ENCODE measurements at places on chromosomes 7 and 10.

- DNase-seq = no peak
Measured at GRCh38 chr7:2687338-2687869, 598 bp upstream of the AMZ1 start.

DNA sequence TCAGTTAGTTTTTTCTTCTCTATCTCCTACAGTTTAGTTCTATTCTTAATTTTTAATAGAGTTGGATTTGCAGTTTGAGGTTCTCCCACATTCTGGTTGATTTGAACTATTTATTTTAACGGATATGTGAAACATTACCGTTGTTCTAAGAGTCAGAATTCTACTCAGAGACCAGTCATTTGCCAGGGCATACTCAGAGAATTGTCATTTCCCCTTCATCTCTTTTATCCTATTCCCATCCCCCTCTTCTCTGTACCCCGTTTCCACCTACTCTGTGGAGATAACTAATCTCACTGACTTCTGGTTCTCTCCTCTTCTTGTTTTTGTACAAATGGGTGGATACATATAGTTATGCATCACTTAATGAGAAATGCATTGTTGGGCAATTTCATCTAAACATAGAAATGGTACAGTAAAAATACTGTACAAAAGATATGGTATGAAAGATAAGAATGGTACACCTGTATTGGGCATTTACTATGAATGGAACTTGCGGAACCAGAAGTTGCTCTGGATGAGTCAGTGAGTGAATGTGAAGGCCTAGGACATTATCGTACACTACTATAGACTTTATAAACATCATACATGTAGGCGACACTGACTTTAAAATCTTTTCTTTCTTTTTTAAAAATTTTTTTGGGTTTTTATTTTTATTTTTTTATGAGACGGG is 53.1 kb downstream of the INPP5F start:
- no peak for DNase-seq

DNA sequence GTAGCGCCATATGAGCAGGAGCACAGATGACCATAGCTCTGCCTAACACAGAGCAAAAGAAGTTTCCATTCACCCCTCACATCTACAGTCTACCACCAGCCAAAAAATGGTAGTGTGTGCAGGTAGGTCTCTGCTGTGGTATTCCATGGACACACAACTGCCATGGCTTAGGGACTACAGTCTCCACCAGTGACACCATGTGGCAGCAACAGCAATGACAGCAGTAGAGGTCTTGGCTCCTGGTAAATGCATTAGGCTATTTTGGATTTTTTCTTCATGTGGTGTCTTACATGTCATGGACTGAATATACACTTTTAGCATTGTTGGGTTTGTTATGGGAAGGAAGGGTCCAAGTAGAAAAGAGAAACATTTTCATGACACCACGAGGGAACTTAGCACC is 70.1 kb upstream of the CABCOCO1 start:
- DNase-seq = peak; percentile 73

DNA sequence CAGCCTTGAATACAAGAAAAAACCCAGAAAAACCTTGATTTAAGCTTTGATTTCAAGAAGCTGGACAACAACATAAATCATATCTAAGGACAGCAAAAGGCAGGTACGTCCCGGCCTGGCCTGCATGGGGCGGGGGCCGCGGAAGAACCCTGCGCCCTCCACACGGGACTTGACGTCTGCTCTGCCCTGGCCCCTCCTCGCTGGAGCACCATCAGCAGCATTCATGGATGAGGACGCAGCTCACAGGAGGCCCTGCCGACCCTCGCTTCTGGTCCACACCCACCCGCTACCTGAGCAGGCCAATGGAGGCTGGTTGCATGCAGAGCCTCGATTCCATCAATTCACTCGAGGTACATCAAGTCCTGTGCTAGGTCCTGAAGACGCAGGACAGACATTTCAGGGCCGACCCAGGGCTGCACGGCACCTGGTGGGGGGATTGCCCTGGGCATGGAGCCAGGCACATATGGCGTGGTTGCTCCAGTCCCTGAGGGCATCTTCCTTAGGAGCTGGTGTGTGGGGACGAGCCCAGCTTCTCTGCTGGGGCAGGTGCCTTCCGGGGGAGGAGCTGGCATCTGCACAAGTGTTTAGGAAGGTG is 63.1 kb upstream of the NKX6-2 start:
- DNase-seq = no peak

GRCh38 chr10:96367470-96367869 is 8.7 kb upstream of the OPALIN start:
- no peak for DNase-seq

- DNase-seq = no peak
Measured at GRCh38 chr10:11023009-11023953, 5.6 kb downstream of the CELF2 start.
